RCC 7860 (cell line): ENCODE measurements at places on chromosomes 11 and 22.

- DNase-seq = no peak
Observed at GRCh38 chr11:61361237-61361740, 393 bp downstream of the CYB561A3 start.

DNA sequence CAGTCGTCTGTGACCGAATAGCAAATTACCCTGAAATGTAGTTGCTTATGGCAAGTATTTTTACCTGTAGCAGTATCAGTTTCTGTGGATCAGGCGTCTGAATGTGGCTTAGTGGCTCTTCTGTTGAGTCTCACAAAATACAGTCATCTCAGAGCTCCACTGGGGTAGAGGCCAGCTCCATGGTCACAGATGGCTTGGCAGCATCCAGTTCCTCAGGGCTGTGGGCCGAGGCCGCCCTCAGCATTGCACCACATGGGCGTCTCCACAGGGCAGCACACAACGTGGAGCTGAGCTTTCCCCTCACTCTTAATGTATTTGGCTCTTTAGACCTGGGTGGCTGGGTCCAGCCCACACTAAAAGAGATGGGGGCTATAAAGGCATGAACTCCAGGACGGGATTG, 57.8 kb downstream of the SBF1 start:
- DNase-seq = no peak

DNA sequence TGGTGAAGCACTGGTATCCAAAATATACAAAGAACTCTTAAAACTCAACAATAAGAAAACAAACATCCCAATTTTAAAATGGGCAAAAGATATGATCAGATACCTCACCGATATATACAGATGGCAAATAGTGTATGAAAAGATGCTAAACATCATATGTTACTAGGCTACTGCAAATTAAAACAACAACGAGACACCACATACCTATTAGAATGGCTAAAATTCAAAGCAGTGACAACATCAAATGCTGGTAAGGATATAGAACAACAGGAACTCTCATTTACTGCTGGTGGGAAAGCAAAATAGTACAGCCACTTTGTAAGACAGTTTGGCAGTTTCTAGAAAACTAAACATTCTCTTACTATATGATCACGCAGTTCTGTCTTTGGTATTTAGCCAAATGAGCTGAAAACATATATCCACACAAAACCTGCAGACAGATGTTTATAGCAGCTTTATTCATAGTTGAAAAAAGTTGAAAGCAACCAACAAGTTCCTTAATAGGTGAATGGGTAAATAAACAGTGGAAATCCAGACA, 38.5 kb downstream of the SIK3 start:
- no peak for DNase-seq

GRCh38 chr22:19149047-19149883, 827 bp downstream of the GSC2 start:
- no peak for DNase-seq
